Epithelial cell of proximal tubule (primary cell): ENCODE measurements at places on chromosomes 5 and 9.

DNA sequence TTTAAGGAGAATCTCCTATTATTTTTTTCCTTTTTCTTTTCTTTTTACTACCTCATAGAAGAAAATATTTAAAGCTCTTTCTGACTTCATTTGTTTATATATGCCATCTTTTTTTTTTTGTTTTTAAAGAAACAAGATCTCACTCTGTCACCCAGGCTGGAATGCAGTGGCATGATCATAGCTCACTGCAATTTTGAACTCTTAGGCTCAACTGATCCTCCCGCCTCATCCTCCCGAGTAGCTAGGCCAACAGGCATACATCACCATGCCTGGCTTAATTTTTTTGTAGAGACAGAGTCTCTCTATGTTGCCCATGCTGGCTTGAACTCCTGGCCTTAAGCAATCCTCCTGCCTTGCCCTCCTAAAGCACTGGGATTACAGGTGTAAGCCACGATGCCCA lies 59.5 kb downstream of the LNPEP start:
- no peak for DNase-seq

DNA sequence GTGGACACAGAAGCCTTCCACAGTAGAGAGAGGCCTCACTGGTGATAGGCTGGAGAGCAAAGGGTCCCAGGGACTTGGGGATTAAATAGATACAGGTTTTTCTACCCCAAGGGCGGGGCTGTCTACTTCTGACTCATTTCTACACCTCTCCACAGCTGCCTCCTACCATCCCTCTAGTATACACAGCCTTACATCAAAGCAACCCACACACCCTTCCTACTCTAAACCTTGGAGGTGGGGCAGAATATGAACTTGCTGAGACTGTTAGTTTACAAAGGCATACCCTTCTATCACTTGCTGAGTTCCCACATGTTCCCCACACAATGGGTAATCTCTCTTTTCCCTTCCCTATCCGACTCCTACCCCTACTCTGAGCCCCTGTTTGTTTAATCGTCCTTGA lies 19.9 kb upstream of the PCA3 start:
- DNase-seq: no peak

DNA sequence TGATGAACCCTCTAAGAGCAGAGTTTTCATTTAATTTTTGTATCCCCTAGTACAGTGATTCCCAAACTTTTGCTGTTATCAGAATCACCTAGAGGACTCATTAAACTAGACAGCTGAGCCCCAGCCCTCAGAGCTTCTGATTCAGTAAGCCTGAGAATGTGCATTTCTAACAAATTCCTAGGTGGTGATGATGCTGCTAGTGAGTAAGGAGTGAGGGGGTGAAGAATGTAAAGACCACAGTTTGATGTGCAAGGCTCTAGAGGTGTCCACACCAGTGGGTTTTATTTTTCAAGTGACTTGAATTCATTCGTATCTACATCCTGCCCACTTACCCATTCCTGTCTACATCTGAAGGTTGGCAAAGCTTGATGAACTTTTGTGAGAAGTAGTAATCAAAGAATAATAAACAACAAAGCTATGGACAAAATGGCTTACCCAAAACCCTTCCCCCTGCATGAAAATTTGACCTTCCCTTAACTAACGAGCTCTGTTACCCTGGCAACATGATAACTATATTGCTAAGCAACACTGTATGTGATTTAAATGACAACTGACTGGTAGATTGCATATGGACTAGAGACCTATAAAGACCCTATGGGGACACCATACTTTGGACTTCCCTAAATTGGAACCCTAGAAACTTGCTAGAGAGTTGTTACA lies 35.2 kb downstream of the DTWD2 start:
- no peak for DNase-seq

- no peak for DNase-seq
These were observed 8.1 kb downstream of the NDST1 start for GRCh38 chr5:150516011-150516410.

DNA sequence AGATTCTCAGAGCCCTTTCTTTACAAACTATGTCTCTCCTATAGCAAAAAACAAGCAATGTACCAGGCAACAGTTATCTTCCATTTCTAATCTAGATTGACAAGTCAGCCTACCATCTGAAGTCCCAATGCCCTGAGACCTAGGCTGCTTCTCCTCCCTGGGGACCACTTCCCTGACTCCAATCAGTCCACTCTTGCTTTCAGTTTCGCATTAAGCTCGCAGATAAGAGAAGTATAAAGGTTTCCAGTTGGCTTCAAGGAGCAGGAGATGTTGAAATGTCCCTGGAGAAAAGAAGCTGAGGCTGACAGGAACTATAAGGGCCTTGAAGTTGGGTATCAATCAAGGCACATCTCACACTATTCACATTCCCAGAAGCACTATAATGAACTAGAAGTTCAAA lies 32.3 kb downstream of the ERP44 start:
- no peak for DNase-seq

DNA sequence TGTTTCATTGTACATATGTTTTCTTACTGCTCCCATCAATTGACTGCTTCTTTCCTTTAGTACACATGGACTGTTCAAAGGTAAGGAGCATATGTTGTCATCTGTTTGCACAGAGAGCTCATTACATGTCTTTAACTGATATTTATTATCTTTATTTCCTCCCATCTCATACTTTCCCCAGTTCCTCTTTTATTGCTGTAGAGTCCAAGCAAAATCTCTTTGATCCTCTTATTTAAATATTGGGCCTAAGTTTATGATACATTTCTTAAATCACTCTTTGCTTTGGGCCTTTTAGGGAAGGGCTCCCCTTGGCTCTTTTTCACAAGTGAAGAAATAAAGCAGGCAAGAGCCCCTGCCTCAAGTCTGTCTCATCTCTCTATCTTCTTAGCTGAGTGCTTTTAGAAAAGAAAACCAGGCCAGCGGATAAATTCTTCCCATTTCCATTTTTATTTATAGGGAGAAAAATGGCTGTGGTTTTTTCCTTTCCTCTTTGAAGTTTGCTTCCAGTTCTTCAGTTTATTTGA lies 152.4 kb downstream of the DOCK2 start:
- DNase-seq: no peak

DNA sequence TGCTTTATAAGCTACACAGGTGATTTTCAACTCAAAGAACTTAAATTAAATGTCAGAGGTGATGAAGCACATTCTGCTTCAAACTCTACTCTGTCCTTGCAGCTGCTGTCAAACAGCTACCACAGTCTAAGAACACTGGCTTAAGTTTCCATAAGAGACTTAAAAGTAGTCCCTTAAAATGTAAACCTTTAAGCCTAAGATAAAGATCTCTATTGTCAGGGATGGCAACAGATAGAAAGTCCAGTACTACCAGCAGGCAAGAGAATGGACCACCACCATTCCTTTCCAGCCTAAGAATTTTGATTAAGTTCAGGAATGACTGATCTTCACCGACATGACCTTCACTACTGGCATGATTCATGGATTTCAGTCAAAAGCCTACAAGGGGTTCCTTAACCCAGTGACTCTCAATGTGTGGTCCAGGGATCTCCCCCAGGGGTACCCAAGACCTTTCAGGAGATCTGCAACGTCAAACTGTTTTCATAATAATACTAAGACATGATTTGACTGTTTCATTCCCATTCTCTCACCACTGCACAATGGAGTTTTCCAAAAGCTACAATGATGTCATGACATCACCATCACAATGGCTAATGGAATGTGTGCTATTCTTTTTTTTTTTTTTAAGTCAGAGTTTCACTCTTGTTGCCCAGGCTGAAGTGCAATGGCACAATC lies 41.1 kb upstream of the PLPP6 start:
- DNase-seq: no peak

- DNase-seq: no peak
These were observed 43.9 kb upstream of the ALDOB start for GRCh38 chr9:101479338-101480030.

DNA sequence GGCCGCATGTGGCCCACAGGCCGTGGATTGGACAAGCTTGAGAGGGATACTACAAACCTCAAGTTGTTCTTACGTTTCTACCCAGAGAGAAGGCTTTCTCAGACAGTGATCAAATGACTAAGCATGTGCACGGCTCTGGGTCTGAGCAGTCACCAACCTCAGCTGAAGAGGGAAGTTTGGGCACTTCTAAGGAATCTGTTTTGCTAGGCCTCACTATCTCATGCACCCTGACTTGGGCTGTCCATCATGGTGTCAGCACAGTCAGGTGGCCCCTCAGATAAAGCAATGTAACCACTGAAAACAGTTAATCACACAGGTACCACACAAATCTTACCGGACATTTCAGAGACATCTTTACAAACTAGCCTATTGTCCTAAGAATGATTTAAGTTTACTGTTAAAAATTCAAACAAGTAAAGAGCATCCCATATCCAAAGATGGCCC lies 24.6 kb downstream of the CSF2 start:
- no peak for DNase-seq
